ENCODE measurements at places on chromosomes 3 and 15. TPM values are rescaled to one million over a fixed set of nuclear protein-coding genes. Genes with fewer than 3 reads are reported as not detected.

DNA sequence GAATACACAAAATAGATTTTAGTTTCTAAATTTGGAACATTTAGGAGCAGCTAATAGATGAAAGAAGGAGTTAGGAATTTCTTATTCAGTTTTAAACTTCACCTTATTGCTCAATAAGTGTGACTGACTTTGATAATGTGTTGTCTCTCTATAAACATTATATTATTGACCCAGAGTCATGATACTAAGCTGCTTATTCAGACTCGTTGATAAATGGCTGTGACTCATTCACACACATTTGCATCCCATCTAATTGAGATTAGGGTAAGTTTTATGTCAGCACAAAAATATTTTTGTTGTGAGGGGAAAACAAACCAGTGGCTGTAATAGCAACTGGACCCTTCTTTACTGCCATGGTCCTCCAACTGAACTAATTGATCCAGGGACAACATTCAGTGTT is 137.6 kb downstream of the GOLIM4 start:
- H3K27me3 ChIP-seq: no peaks in the 10 kb centered on the region
- H3K4me1 ChIP-seq: no peaks in the 10 kb centered on the region
- DNase-seq: no peak
- no peak overlapping the region for H3K4me3 ChIP-seq

GRCh38 chr15:28021281-28022039 is 77.7 kb downstream of the OCA2 start:
- no peaks in the 10 kb centered on the region for H3K27me3 ChIP-seq
- H3K27ac ChIP-seq: no peak overlapping the region
- DNase-seq: peak; percentile 55
- no peaks in the 10 kb centered on the region for H3K36me3 ChIP-seq

- no peaks in the 10 kb centered on the region for H3K36me3 ChIP-seq
- DNase-seq: no peak
- no peaks in the 10 kb centered on the region for H3K27me3 ChIP-seq
- peaks cover 20% of the 10 kb centered on the region for H3K4me1 ChIP-seq
- no peak overlapping the region for H3K27ac ChIP-seq
- H3K4me3 ChIP-seq: no peak overlapping the region
Observed at GRCh38 chr15:48550822-48551525, 94.5 kb downstream of the FBN1 start.

GRCh38 chr15:29039466-29040369 is 153.9 kb downstream of the APBA2 start:
- H3K36me3 ChIP-seq: no peaks in the 10 kb centered on the region
- no peak overlapping the region for H3K4me3 ChIP-seq
- no peak overlapping the region for H3K27ac ChIP-seq
- no peaks in the 10 kb centered on the region for H3K27me3 ChIP-seq
- peaks cover 3% of the 10 kb centered on the region for H3K4me1 ChIP-seq

DNA sequence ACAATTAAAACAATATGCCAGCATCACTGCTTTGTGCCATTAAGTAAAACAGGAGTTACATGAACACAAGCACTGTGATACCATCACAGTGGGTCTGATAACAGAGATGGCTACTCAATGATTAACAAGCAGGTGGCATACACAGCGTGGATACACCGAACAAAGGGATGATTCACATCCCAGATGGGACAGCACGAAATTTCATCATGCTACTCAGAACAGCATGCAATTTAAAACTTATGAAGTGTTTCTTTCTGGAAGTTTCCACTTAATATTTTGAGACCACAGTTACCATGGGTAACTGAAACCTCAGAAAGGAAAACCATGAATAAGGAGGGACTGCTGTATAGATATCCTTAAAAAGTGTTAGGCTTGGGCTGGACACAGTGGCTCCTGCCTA is 44.5 kb downstream of the SLC24A1 start:
- H3K36me3 ChIP-seq: peaks cover 17% of the 10 kb centered on the region
- H3K4me1 ChIP-seq: no peaks in the 10 kb centered on the region
- H3K4me3 ChIP-seq: no peak overlapping the region

GRCh38 chr15:93087825-93088199 is 1.2 kb downstream of the RGMA start:
- peak overlapping the region; percentile 53 for H3K27ac ChIP-seq
- H3K4me3 ChIP-seq: peak overlapping the region; percentile 77
- DNase-seq: peak; percentile 93
- H3K4me1 ChIP-seq: peaks cover 21% of the 10 kb centered on the region
- H3K27me3 ChIP-seq: peaks cover 9% of the 10 kb centered on the region

GRCh38 chr3:62870321-62870720 is 4.9 kb downstream of the CADPS start:
- H3K4me1 ChIP-seq: peaks cover 14% of the 10 kb centered on the region
- H3K27me3 ChIP-seq: peaks cover 21% of the 10 kb centered on the region
- no peaks in the 10 kb centered on the region for H3K36me3 ChIP-seq
- H3K4me3 ChIP-seq: no peak overlapping the region

DNA sequence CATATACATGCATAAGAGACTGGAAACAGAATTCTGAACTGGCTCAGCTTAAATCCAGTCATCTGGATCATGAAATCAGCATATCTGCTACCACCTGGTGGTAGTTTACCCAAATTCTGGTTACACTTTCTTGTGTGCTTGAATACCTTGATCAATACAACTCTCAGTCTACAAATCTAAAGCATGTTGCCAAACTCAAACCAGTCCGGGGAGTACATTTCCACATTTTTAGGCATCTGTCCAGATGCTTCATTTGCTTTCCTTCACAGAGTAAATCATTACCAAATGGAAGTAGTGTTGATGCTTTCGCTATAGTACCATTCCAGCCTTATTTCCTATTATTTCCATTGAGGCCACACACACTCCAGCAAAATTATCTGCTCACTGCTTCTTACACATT is 126.4 kb downstream of the P2RY1 start:
- peak; percentile 42 for DNase-seq
- no peak overlapping the region for H3K27ac ChIP-seq
- H3K4me1 ChIP-seq: no peaks in the 10 kb centered on the region
- H3K36me3 ChIP-seq: no peaks in the 10 kb centered on the region
- no peak overlapping the region for H3K4me3 ChIP-seq

- H3K27ac ChIP-seq: no peak overlapping the region
- peaks cover 6% of the 10 kb centered on the region for H3K4me1 ChIP-seq
- DNase-seq: peak; percentile 23
- no peaks in the 10 kb centered on the region for H3K36me3 ChIP-seq
- H3K27me3 ChIP-seq: no peaks in the 10 kb centered on the region
- no peak overlapping the region for H3K4me3 ChIP-seq
Observed at GRCh38 chr3:63015614-63016309, 140.5 kb upstream of the CADPS start.

DNA sequence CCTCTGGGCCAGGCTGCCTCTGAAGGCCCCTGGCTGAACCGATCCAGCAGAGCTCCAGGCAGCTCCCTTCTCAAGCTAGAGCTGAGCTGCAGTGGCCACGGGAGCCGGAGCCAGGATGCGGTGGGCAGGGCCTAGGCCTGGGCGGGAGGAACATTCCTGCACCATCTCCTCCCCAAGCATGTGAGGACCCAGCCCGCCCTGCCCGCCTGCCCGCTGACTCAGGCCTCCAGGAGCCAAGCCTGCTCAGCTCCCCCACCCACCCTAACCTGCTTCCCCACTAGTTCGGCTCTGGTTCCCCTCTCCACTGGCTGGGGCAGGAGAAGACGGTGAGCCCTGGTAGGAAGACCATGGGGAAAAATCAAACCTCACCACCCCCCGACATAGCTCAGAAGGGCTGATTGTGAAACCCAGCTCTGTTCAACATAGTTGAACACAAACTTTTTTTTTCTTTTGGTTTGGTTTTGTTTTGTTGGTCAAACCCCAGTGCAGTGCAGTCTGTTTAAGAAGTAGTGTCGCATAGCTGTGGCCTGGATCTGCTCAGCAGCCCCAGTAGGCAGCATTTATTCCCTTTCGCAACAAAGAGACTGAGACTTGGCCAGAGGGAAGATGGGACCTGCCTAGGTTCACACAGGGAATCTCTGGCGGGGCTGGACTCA is 13.5 kb downstream of the SNX33 start:
- no peak overlapping the region for H3K4me3 ChIP-seq
- peak overlapping the region; percentile 78 for H3K27ac ChIP-seq
- peaks cover 42% of the 10 kb centered on the region for H3K36me3 ChIP-seq
- H3K4me1 ChIP-seq: peaks cover 44% of the 10 kb centered on the region
- DNase-seq: peak; percentile 86

- no peak overlapping the region for H3K27ac ChIP-seq
- H3K27me3 ChIP-seq: no peaks in the 10 kb centered on the region
- no peak overlapping the region for H3K4me3 ChIP-seq
- H3K4me1 ChIP-seq: no peaks in the 10 kb centered on the region
- H3K36me3 ChIP-seq: no peaks in the 10 kb centered on the region
Observed at GRCh38 chr3:34312684-34313083, 514.3 kb downstream of the PDCD6IP start.

DNA sequence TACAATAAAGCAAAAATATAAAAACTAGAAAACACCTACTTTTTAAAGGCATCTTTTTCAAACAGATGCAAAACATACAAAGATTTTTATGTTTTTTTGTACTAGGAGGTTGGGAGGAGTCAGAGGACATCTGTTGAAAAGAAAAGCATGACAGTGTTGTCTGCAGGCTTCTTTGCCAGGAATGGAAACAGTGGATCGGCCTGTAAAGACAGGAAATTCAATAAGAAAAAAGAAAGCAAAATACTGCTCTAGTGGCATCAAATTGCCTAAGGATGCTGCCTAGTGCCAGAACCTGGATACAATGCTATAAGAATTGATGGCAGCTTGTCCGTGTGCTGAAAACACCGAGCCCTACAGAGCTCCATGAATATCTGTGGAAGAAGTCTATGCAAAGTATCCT is 69.9 kb downstream of the TBC1D5 start:
- H3K27me3 ChIP-seq: no peaks in the 10 kb centered on the region
- H3K4me3 ChIP-seq: no peak overlapping the region
- DNase-seq: peak; percentile 87
- H3K36me3 ChIP-seq: no peaks in the 10 kb centered on the region

- DNase-seq: no peak
- no peak overlapping the region for H3K4me3 ChIP-seq
- H3K36me3 ChIP-seq: no peaks in the 10 kb centered on the region
Observed at GRCh38 chr15:87724330-87724729, 532.2 kb downstream of the NTRK3 start.

DNA sequence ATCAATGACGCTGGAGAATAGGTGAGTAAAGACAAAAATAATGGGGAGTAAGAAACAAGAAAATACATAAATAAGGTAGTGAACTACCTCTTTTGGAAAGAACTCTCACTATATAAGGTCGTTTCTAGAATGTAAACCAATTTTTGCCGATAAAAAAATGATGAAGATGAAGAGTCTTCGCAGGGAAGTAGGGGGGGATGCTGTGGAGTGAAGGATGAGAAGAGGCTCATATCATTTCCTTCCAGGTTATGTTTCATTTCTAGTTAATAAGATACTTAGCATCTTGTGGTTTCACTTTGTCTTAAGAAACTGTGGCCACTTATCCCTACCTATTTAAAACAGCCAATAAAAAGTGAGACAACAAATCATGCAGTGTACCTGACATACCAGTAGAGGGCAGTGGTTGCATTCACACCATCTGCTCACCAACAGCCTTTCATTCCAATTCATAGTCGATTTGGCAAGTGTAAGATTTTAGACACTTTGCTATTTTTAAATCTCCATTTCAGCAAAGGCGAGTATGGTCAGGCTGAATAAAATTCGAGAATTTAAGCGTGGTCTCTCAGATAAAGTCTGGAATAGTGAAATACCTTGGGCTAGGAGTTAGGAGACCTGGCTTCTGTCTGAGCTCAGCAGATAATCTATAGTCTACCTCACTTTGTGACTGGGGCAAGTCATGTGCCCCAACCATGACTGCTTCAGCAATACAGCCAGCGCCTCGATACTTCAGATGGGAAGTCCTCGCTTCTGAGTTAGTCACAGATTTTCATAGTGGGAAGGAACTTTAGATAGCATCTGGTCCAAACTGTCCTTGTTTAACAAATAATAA is 28.9 kb upstream of the ICE2 start:
- H3K4me1 ChIP-seq: peaks cover 6% of the 10 kb centered on the region
- peaks cover 8% of the 10 kb centered on the region for H3K36me3 ChIP-seq
- peak; percentile 89 for DNase-seq
- H3K27me3 ChIP-seq: no peaks in the 10 kb centered on the region
- no peak overlapping the region for H3K4me3 ChIP-seq

DNA sequence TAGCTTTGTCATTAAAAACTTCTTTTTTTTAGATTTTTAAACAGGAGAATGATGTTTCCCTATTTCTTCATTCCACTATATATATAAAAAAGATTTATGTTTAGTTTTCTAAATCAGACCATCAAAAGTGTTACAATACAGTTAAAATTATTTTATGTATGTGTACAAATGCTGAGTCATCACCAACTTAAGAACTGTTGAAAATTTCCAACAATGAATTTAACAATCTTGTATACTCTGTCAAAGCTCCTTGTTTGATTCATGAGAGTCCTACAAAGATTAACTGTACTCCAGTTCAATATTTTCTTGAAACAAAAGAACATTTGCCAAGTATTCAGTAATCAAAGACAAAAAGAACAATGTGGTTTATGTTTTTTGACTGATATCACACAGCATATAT is 82.0 kb downstream of the POLQ start:
- no peak overlapping the region for H3K4me3 ChIP-seq
- DNase-seq: no peak
- peaks cover 7% of the 10 kb centered on the region for H3K36me3 ChIP-seq
- H3K27me3 ChIP-seq: no peaks in the 10 kb centered on the region
- no peaks in the 10 kb centered on the region for H3K4me1 ChIP-seq

DNA sequence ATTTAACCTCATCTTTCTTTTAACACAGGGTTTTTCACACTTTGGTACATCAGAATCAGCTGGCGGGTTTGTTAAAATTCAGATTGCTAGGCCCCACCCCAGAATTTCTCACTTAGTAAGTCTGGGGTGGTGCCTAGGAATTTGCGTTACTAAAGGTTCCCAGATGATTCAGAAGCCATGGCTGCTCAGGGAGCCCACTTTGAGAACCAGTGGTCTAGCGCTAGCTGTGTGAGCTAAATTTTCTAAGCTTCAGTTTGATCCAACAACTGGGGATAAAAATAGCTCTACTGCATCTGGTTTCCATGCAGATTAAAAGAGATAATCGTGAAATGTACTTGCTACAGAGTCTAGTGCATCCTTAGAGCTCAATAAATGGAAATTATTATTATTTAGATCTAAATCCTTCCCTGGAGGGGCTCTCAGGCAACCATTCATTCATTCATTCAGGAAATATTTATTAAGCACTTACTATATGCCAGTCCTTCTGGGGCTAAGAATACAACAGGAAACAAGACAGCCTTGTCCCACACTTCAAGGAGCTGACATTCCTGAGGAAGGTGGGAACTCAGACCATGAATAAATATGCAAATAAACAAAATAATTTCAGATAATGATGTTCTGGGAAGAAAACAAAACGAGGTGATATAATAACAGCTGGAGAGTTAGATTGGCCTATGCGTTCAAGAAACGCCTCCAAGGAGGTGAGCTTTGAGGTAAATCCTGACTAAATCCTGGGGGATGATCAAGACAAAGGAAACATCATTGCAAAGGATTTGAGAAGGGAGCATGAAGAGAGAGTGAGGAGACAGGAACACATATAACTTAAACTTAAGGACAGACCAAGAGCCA is 3.9 kb upstream of the CIDEC start:
- H3K36me3 ChIP-seq: no peaks in the 10 kb centered on the region
- no peak overlapping the region for H3K4me3 ChIP-seq
- no peaks in the 10 kb centered on the region for H3K27me3 ChIP-seq
- no peak overlapping the region for H3K27ac ChIP-seq

Gene OIP5
- 4.0 TPM for total RNA-seq

Gene CRTC3
- total RNA-seq: 12.6 TPM

Gene THAP10
- 1.5 TPM for total RNA-seq

Gene GREM1
- total RNA-seq: 1.3 TPM

Gene HHLA2
- total RNA-seq: not detected

Gene ECE2
- not detected for total RNA-seq

Measured in muscle of leg (tissue), 16 donors.